Activated CD4-positive, alpha-beta T cell treated with anti-CD3 and anti-CD28 coated beads for 48 hours (primary cell): ENCODE measurements at places on chromosomes 2 and 18.
A peak's percentile ranks its signal among the peaks of the same experiment; 100 is the strongest.

DNA sequence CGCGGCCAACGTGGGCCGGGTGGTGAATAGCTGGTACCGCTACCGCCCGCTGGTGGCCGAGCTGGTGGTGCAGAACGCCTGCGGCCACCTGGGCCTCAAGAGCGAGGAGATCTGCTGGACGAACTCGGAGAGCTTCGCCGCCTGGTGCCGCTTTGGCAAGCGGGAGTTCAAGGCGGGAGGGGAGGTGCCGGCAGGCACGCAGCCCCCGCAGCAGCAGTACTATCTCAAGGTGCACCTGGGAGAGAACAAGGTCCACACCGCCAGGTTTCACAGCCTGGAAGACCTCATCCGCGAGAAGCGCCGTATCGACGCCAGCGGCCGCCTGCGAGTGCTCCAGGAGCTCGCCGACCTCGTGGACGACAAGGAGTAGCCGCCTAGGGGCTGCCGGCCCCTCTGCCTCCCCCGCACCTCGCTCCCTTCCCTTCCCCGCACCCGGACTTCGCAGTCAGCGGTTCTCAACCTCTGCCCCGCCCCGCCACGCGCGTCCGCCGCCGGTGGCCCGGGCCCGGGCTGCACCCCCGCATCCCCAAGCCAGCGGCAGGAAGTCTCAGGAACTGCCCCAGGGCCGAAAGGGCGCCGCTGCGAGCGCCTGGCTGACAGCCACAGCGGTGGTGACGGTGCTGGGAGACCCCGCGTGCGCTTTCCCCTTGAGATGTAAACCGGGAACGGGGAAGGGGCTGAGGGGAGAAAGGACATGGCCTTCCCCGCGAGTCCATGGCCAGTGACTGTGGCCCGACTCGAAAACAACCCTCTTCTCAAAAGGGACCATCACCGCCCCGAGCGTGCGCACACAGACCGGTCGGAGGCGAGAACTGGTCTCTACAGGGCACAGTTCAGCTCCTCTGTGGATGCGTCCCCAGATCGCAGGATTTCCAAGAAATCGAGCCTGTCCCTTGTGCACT lies 2.2 kb downstream of the LRATD1 start:
- DNase-seq = peak; percentile 53

GRCh38 chr18:14179306-14179705 lies 47.1 kb upstream of the ZNF519 start:
- peak; percentile 26 for DNase-seq

- DNase-seq = no peak
Observed at GRCh38 chr18:39037925-39038324, 1472.3 kb upstream of the CELF4 start.

- peak; percentile 71 for DNase-seq
Observed at GRCh38 chr2:10305254-10305635, 2.5 kb downstream of the HPCAL1 start.

DNA sequence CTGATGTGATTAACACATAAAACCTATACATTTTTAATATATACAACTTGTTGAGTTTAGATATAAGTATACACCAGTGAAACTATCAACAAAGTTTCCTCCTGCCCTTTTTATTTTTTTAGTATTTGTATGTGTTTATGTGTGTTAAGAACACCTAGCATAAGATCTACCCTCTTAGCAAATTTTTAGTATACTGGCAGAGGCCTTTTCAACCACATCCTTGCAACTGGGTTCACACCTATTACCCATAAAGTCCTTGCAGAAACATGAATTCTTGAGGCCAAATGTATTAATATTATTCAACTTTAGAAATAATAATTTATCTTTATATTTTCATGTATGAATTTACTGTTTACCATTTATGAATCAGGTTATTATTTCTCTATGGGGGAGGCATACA lies 119.7 kb upstream of the CRIM1 start:
- no peak for DNase-seq
